Stimulated activated CD4-positive, alpha-beta T cell treated with anti-CD3 and anti-CD28 coated beads, Interleukin-1b, Interleukin-23, amount 100 ng/mL, for 24 hours (primary cell): ENCODE measurements at places on chromosomes 4 and X.

- DNase-seq: no peak
These were observed 162.9 kb downstream of the LRBA start for GRCh38 chr4:150852216-150852615.

- DNase-seq: no peak
These were observed 298.0 kb downstream of the DKK2 start for GRCh38 chr4:106738121-106738520.

GRCh38 chrX:134641346-134641745 lies 16.9 kb downstream of the PLAC1 start:
- no peak for DNase-seq

DNA sequence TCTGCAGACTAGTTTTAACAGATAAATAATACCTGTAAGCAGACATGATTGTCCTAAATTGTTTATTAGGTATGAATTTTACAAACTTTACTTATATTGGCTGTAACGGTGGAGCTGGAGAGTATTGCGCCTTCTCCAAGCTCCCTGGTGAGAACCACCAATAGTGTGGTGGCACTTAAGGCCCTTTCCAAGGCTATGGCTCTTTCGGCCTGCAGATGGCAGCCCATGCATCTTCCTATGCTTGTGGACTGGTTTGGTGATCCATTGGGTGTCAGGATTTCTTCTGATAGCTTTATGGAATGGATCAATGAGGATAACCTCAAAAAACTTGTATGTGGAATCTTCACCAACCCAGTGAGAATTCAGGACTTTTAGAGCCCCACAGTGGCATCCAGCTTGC lies 7.8 kb downstream of the LARP1B start:
- no peak for DNase-seq

DNA sequence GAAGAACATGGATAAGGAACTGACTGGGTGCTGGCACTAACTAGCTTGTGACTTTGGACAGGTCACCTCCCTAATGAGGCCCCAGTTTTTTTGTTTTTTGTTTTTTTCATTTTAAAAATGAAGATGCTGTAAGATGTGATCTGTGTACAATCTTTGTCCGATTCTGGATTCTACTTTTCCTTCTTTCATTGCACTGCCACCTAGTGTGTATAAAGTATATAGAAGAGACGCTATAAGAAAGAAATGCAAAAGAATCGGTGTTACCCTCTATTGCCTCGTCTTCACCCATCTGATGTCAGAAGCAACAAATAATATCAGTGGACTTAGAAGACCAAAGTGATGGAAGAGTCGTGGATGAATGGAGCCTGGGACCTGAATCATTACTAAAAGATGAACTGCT lies 58.6 kb upstream of the P2RY10 start:
- DNase-seq: no peak

DNA sequence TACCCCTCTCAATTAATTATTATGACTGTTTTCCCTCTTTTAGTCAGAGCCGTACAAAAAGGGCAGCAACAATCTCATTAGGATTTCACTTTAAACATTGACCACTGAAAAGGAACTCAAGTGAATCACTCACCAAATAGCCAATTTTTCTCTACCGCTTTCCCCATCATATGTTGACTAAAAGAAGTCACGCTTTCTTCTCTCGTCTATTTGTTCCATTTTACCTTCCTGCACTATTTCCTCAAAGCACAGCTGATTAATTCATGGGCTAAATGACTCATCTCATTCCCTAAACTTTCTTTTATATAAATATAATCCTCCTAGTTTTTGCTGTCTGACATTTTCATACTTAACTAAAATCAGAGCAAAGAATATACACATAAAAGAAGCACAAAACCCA lies 8.2 kb downstream of the MID1 start:
- no peak for DNase-seq
